ENCODE measurements at places on chromosomes 13 and 19.

DNA sequence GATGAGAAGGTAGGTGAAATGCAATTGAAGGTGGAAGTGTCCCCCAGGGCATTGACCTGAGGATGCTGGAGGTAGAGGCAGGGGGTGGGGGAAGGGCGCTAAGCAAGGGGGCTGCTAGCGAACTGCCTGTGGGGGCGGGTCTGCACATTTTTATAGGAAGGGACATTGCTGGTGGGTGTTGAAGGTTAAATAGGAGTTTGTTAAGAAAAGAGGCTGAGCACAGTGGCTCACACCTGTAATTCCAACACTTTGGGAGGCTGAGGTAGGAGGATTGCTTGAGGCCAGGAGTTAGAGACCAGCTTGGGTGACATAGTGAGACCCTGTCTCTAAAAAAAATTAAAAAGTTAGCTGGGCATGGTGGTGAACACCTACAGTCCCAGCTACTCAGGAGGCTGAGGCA lies 5.5 kb upstream of the ACP4 start:
- DNase-seq, result no peak

GRCh38 chr13:113895436-113895835 lies 31.6 kb upstream of the GAS6 start:
- DNase-seq, result no peak

- DNase-seq, result no peak
Measured at GRCh38 chr13:90254437-90254836, 1093.0 kb upstream of the MIR17HG start.

- no peak for DNase-seq
Measured at GRCh38 chr13:102310691-102311418, 91.0 kb downstream of the FGF14 start.

DNA sequence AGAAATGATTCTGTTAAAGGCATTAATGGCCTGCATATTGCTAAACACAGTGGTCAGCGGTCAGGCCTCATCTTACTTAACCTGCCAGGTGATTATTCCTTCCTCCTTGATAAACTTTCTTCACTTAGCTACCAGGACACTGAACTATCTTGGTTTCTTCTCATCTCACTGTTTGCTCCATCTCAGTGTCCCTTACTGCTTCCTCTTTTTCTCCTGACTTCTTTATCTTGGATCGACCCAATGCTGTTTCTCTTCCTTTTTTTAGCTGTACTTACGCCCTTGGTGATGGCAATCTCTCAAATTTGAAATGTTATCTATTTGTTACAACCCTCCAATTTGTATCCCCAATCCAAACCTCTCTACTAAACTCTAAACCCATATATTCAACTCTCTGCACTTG lies 7.8 kb upstream of the CLC start:
- no peak for DNase-seq

DNA sequence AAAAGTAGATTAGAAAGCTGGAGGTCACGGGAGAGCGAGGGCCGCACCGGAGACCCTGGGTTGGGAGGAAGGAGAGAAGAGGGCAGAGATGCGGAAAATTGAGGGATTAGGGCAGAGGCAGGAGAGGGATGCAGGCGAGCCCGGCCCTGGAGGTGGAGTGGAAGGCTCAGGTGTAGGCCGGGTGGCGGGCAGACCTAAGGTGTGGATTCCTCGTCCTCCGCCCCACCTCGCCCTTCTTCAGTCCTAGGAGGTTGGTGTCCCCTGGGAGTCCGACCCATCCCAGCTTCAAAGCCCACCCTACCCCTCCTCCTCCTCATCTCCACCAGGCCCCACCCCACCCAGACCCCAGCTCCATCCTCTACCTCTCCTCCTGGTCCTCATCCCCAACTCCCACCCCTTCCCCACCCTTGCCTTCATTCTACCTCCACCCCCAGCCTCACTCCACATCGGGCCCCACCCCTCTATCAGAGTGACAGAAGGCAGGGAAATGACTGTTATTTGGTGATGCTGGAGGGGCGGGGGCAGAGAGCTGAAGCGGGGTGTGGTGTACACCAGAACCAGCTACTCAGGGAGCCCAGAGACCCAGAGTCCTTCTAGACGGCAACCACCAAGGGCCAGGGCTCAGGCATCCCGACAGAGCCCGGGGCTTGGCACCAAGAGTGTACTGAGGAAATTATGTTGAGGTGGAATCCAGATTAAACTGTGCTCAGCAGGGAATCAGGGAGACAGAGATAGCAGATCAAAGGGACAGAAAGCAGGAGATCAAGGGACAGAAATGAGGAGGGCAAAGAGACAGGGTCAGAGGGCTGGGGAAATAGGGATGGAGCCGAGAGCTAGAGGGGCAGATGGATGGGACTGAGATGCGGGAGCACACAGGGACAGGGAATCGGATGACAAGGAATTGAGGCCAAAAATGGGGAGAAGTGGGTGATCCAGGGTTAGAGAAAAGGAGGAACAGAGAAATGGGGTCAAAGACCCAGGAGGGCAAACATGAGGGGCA lies 6.4 kb downstream of the ERFL start:
- DNase-seq, result no peak

- DNase-seq, result no peak
Measured at GRCh38 chr13:112260108-112261055, 115.8 kb upstream of the SPACA7 start.

DNA sequence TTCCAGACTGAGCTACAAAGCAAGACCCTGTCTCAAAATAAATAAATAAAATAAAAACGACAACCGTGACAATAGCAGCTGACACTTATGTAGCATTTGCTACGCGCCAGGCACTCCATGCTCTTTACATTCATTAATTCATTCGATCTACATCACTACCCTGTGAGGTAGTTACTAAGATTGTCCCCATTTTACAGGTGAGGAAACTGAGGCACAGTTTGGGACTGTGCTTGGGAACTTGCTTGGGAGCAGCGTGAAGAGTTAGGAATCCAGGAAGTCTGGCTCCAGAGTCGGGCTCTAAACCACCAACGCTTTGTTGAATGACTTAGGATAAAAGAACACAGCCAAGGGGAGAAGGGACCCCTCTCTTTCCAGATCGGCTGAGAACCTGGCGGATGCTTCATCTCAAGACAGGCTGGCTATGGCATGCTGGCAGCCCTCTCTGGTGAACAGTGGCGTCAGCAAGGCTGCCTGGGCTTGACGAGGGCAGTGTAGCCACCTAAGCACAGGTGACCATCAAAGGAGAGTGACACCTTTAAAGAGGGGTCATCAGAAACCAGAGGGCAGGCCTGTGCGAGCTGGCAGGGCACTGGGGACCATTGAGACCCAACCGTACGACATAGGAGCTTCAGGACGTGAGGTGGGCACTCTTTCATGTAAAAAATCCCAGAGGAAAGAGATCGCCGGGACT lies 591 bp downstream of the DOHH start:
- no peak for DNase-seq

DNA sequence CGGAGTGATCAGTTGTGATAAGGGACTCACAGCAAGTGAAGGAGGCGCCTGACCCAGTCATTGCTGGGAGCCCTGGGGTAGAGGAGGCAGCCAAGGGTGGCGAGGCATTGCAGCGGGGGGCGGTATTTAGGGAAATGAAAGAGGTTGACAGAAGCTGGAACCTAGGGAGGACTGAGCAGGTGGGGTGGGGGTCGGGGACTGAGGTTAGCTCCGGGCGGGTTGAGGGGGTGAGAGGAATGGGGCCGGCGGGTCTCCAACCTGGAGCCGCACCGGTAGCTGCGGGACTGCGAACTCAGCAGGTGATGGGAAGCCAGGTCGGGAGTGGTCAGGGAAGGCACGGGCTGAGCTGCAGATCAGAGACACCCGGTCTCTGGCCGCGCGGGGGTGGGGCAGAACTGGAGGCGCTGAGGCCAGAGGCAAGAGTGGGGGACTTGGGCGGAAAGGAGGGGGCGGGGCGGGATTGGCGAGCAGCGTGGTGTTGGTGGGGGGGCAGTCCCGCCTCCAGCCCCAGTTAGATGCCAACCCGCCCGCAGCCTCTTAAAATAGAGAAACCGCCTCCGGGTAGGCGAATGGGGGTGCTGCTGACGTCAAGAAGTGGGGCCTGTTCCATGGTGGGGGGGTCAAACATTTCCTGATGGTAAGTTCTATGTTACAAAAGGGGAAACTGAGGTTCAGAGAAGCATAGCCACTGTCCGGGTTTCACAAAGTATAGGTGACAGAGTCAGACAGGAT lies 1.5 kb downstream of the MAST3 start:
- DNase-seq, result no peak

GRCh38 chr19:51704626-51705025 lies 11.5 kb downstream of the SPACA6 start:
- no peak for DNase-seq

DNA sequence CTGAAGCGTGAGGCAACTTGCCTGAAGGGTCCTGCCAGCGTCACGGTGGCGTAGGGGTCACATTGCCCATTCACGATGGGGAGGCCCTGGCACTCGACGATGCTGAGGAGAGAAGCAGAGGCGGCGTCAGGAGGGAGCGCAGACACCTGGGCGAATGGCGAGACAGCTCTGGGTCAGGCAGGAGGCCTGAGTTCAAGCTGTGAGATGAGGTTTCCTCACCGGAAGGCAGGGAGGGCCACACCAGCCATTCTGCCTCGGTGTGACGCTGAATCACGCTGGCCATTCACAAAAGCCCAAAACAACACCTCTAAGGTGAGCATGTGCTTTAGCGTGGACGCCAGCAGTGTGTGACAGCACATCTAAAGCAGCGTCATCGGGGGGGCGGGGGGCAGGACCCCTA lies 54.0 kb upstream of the C13orf46 start:
- DNase-seq, result no peak

GRCh38 chr19:33032218-33032781 lies 32.4 kb downstream of the RHPN2 start:
- DNase-seq, result no peak

DNA sequence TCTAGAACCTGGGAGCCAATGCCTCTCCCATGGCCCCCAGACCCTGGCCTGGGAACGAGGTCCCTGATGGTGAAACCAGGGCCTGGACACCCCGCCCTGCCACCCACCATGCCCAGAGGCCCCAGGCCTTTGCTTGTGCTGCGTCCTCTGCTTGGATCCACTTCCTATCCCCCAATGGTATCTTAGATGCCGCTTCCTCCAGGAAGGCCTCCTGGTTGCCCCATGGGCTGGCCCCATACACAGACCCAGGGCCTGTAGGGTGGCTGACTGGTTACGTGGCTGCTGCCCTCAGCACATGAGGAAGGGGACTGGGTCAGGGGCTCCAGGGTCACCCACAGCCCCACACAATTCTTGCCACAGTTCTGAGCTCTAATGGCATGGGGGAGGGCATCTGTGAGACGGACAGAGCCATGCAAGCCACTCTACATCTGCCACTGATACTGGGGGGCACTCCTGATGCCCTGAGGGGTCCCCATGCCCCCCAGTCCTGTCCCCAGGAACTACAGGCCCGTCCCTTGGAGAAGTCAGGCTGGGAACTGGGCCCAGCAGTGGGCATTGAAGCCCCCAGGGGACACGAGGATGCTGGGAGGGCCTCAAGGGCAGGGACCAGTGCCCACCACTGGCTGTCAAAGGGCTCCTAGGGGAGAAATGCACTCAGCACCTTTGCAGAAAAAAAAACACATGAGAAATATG lies 5.0 kb downstream of the RPL36 start:
- no peak for DNase-seq

GRCh38 chr13:58329746-58330145 lies 698.2 kb downstream of the PCDH17 start:
- DNase-seq, result no peak

GRCh38 chr13:47598340-47598911 lies 402.6 kb downstream of the SUCLA2 start:
- no peak for DNase-seq

DNA sequence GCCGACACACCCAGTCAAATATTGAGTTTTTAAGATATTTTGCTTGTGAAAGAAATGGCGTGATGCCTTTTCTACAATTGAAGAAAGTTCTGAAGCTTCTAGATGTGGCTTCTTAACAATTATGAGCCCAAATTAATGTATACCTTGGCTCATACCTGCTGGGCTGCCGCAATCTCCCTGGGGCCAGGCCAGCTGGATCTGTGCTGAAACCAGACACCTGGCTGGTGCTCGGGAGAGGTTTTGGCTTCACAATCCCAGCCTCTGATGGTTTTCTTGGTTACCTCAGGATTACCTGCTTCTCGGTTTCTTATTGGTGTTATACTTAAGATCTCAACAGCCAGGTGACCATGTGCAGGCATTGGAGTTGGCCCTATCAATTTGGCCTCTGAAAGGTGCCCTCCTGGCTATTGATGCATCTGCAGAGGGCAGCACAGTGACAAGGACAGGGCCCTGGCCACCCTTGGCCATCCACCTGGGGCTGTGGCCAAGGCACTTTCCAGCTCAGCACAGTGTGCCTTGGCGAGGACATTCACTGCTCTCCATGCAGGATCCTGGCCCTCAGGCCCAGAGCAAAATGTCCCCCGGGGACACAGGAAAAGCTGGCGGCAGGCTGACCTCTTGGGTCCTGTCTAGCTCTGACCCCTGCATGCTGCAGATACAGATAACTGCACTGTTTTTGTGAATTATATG lies 305.0 kb downstream of the ZNF536 start:
- no peak for DNase-seq

GRCh38 chr13:96898212-96898611 lies 96.1 kb downstream of the OXGR1 start:
- DNase-seq, result no peak

DNA sequence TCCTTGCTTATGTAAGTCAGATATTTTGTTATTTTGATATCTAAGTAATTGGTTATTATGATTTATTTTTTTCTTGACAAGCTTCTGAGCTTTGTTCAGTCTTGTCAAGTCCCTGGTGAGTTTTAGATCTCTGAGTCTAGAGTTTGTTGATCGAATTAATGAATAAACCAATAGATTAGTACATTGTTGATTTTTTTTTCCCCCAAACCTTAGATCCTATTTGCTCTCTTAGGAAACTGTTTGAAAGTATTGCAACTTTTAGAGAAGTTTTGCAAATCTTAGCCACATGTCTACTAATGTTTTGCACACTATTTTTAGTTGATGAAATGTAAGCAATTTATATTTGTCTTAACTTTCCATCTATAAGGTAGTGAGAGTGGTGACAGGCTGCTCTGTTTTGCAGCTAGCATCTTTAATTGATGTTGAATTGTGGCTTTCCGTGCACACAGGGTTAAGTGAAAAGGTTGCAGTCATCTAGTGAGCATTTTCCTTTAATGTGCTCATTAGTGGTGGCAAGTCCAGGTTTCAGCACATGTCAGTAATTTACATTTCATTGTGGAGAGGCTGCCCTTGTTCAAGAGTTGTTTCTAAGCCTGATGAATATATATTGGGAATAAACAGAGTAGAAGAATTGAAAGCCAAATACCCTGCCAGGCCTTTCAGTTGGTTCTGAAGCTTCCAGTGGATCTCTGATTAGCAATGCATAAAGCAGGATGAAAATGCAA lies 86.3 kb downstream of the PCCA start:
- no peak for DNase-seq

DNA sequence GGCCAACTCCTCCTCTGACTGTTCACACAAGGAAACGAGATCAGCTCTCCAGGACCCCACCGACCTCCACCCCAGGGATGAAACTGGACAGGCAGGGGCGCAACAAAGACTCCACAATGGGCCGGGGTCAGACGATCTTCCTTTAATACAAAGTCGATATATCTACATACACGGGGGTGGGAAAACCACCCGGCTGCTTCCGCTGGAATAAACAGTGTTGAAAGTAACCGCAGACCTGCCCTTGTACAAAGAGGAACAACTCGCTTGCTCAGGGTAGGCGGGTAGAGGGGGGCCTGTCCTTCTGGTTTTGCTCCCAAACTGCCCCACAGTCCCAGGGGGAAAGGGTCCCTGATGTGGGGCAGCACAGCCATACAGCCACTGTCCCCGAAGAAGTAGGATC lies 135.2 kb downstream of the PTPRS start:
- no peak for DNase-seq

GRCh38 chr13:112855859-112856258 lies 113.2 kb upstream of the MCF2L start:
- DNase-seq, result no peak

- no peak for DNase-seq
Measured at GRCh38 chr19:35171730-35172129, 17.2 kb downstream of the FXYD5 start.

Measured in skin of body (tissue), 3 donors.